NCI-H1694 (cell line): ENCODE measurements at places on chromosomes 12 and 14.

GRCh38 chr14:23566778-23567185 is 809 bp downstream of the AP1G2 start:
- DNase-seq = no peak

DNA sequence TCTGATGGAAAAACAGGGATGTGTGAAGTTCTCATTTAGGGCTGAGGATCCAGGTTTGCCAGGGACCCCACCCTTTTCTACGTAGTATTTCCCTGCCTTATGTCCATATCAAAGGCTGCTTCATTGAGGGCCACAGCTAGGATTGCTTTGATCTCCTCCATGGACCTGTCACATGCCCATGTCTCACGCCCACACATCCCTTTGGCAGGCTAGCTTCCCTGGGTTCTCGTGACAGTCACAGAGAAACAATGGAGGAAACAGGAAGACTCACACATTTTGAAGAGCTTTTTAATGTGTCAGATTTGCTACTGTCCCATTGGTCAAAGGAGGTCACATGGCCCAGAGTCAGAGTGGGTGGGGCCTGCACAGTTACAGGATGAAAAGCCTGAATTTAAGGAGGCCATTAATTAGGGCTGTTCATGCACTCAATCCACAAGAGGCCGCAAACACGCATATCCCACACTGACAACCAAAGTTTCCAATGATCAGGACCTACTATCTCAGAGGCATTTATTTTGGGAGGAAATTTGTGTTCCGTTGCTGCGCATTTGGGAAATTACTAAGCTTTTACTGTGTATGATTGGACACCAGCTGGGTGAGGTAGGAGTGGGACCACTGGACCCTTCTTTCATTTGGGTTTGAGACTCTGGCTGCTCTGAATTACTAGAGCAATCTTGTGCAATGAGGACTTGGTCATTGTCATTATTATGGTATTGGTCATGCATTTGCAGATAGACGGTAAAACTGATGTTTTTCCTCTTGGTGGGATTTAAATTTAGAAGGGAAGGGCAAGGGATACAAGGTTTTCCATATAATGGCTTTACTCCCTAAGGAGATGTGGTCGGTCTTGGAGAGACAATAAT is 266.2 kb downstream of the KTN1 start:
- no peak for DNase-seq

DNA sequence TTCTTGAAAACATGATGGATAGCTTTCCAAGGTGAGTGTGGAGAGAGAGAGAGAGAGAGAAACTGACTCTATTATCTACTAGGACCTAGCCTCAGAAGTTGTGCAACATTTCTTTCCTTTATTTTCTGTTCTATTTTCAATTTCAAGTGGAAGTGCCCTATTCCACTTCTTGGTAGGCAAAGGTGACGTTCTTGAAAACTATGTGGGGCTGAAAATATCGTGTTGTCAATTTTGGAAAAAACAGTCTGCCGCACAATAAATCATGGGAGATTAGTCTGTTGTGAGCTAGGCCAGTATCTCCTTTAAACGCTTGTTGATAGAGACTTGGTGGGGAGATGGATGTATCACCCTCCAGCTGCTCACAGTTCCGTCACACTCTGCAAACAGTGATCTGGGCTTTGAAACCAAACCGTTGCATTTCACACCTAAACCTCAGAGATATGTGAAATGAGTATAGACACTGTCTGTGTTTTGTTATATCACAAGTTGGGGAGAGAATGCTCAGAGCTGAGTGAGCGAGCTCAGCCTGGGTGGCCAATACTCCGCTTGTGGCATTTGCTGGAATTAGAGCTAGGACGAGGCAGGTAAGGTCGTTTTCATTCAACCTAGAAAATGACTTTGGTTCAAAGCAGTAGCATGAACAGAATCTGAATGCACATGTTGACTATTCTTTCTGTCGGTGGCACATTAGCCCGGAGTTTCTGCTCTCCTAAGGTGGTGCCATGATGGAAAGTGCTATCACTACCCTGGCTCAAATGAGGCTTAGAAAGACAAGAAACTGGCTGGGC is 75.1 kb upstream of the ST8SIA1 start:
- no peak for DNase-seq

DNA sequence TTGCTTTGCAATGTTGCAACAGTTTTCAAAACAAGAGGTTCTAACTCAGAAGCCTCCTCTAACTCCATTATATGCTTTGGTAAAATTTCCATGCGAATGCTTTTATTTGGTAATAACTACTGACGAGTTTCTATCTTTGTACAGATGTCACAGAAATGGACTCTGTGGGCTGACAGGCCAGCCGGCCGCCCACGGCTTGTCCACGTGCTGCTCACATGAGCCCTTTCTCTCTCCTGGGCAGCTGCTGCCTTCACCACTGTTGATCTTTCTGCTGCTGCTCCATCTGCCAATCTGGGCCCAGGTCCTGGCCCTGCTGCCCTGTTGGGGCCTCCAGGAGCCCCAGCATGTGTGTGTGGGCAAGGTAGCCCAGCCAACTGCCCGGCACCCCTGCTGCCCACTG is 168.2 kb upstream of the TMEM132C start:
- no peak for DNase-seq
